Psoas muscle (tissue), 8 donors: ENCODE measurements at places on chromosomes 16 and 17. TPM values are rescaled to one million over a fixed set of nuclear protein-coding genes. Genes with fewer than 3 reads are reported as not detected.

GRCh38 chr16:8864480-8865110 is 4.2 kb downstream of the CARHSP1 start:
- no peak for DNase-seq
- no peaks in the 10 kb centered on the region for H3K36me3 ChIP-seq
- peak overlapping the region; percentile 16 for H3K4me3 ChIP-seq
- peaks cover 6% of the 10 kb centered on the region for H3K4me1 ChIP-seq

DNA sequence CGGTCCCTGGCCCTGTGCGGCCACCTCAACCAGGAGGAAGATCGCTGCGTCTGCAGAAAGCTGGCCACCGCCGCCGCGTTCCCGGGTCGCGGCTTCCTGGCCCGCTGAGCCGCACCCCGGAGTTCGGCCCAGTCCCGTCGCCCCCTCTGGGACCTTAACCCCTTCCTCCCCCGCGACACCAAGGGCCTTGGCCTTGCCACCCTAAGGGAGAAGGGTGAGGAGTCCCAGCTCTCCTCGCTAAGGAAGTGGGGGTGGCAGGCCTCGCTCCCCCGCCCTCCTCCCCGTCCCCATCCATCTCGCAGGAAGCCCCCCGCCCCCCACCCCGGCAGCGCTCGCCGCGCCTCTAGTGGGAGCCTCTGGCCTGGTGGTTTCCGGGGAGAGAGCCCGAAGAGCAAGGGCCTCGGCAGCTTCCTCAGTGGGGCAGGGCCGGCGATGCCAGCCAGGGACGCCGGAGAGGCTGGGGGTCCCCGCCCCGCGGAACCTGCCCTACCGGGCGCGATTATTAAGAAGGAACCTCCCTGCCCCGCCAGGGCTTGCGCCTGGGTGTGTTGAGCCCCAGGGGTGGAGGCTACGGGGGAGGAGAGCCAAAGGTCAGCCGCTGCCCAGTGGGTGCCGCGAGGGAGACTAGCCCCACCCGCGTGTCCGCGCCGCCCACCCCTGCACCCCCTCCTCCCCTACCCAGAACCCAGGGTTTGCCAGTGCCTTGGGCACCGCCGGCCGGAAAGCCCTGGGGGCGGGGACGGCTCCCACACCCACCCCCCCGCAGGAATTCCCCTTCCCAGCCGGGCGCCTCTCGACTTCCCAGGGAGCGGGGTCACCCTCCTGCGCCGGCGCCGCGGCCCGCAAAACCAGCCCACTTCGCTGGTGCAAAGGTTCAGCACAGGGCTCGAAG is 6.8 kb downstream of the CBX4 start:
- peaks cover 16% of the 10 kb centered on the region for H3K36me3 ChIP-seq
- H3K27me3 ChIP-seq: peaks cover 11% of the 10 kb centered on the region
- no peak overlapping the region for H3K27ac ChIP-seq
- peak overlapping the region; percentile 43 for H3K4me3 ChIP-seq

GRCh38 chr16:87254296-87254695 is 62.9 kb downstream of the C16orf95 start:
- H3K4me1 ChIP-seq: no peaks in the 10 kb centered on the region
- H3K36me3 ChIP-seq: no peaks in the 10 kb centered on the region
- no peaks in the 10 kb centered on the region for H3K27me3 ChIP-seq
- H3K27ac ChIP-seq: no peak overlapping the region
- H3K4me3 ChIP-seq: no peak overlapping the region

DNA sequence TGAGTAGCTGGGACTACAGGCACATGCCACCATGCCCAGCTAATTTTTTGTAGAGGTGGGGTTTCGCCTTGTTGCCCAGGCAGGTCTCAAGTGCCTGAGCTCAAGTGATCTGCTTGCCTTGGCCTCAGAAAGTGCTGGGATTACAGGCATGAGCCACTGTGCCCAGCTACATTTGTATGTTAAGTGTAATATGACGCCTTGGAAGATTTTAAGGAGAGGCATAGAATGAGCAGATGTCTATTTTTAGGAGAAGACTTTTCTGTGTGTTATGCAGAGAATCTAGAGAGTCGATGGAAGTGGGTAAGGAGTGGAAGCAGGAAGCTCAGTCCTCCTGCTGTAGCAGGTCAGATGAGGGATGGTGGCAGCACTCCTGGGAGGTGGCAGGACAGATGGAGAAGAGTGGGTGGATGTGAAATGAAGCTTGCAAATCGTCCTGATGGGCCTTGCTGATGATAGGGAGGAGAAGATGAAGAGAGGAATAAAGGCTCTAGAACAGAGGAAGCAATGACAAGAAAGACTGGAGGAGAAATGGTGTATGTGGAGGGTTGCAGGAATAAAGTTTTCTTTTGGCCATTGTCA is 125.3 kb downstream of the SHISA6 start:
- no peak for DNase-seq
- no peak overlapping the region for H3K27ac ChIP-seq
- no peak overlapping the region for H3K4me3 ChIP-seq
- no peaks in the 10 kb centered on the region for H3K36me3 ChIP-seq
- no peaks in the 10 kb centered on the region for H3K4me1 ChIP-seq

GRCh38 chr17:74202938-74203337 is 540 bp upstream of the RPL38 start:
- no peaks in the 10 kb centered on the region for H3K27me3 ChIP-seq
- no peak overlapping the region for H3K27ac ChIP-seq
- no peaks in the 10 kb centered on the region for H3K36me3 ChIP-seq
- peak overlapping the region; percentile 95 for H3K4me3 ChIP-seq
- no peak for DNase-seq
- H3K4me1 ChIP-seq: peaks cover 35% of the 10 kb centered on the region

DNA sequence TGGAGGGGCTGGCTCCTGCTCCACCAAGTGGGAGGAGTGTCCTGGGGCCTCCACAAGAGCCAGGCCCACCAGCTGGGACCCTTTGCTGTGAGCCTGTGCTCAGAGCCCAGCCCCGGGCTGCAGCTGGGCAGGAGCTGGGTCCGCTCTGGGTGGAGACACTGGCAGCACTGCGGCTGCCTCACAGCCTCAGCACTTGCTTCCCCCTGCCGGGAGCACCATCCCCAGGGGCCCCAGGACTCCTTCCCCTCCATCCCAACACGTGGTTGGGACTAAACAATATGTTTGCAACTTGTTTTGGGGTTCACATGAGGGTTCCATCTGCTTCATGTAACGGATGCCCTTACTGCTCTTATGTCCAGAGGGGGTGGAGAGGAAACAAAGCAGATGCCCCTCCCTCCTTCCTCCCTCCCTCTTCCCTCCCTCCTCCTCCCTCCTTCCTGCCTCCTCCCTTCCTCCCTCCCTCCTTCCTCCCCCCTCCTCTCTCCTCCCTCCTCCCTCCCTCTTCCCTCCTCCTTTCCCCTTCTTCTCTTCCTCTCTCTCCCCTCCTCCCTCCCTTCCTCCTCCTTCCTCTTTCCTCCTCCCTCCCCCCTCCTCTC is 16.3 kb upstream of the CBFA2T3 start:
- H3K36me3 ChIP-seq: no peaks in the 10 kb centered on the region
- H3K27ac ChIP-seq: no peak overlapping the region
- H3K4me1 ChIP-seq: no peaks in the 10 kb centered on the region
- DNase-seq: no peak
- no peak overlapping the region for H3K4me3 ChIP-seq

DNA sequence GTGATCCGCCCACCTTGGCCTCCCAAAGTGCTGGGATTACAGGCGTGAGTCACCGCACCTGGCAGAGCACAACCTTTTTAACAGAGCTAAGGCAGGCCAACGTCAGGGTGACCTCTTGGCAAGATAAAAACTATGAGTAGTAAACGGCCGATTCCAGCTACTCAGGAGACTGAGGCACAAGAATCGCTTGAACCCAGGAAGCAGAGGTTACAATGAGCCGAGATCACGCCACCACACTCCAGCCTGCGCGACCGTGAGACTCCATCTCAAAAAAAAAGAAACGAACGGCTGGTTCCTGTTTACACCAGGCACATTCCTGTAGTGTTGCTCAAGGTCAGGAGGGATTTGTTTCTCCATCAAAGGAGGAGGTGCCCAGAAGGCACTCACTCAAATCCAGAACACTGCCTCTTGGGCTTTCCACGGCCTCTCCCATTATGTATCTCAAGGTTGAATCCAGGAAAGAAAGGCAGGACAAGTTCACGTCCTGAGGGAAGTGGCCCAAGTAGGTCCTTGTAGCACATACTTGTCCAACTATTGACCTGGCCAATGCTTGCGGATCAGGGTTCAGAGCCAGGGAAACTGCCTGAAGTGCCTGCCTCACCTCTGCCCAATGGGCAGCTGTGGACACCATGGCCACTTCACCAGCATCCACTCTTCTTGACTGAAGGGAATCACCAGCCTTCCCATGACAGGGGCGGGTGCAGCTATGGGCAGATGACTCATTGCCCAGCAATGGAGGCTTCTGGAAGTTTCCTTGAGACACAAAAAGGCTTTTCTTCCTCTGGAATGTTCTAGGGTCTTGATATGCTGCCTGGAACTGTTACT is 13.5 kb downstream of the KNOP1 start:
- H3K36me3 ChIP-seq: no peaks in the 10 kb centered on the region
- H3K4me1 ChIP-seq: peaks cover 14% of the 10 kb centered on the region
- no peaks in the 10 kb centered on the region for H3K27me3 ChIP-seq
- DNase-seq: peak; percentile 64
- no peak overlapping the region for H3K4me3 ChIP-seq

GRCh38 chr16:84119368-84119767 is 2.6 kb upstream of the MBTPS1 start:
- H3K36me3 ChIP-seq: peaks cover 35% of the 10 kb centered on the region
- DNase-seq: no peak
- no peaks in the 10 kb centered on the region for H3K27me3 ChIP-seq

DNA sequence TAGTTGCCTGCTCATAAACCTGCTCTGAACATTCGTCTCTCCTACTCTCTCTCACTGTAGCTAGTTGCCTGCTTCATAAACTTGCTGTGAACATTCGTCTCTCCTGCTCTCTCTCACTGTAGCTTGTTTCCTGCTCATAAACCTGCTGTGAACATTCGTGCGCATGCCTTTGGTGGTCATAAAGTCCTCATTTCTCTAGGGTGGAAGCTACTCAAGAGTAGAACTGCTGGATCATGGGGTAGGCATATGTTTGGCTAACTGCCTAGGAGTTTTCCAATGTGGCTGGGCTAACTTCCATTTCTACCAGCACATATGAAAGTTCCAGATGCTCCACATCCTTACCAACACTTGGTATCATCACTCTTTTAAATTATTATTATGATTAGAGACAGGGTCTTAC is 174.6 kb upstream of the RPH3AL start:
- H3K4me1 ChIP-seq: no peaks in the 10 kb centered on the region
- H3K27ac ChIP-seq: no peak overlapping the region
- H3K27me3 ChIP-seq: no peaks in the 10 kb centered on the region
- peaks cover 17% of the 10 kb centered on the region for H3K36me3 ChIP-seq
- H3K4me3 ChIP-seq: no peak overlapping the region
- DNase-seq: no peak

DNA sequence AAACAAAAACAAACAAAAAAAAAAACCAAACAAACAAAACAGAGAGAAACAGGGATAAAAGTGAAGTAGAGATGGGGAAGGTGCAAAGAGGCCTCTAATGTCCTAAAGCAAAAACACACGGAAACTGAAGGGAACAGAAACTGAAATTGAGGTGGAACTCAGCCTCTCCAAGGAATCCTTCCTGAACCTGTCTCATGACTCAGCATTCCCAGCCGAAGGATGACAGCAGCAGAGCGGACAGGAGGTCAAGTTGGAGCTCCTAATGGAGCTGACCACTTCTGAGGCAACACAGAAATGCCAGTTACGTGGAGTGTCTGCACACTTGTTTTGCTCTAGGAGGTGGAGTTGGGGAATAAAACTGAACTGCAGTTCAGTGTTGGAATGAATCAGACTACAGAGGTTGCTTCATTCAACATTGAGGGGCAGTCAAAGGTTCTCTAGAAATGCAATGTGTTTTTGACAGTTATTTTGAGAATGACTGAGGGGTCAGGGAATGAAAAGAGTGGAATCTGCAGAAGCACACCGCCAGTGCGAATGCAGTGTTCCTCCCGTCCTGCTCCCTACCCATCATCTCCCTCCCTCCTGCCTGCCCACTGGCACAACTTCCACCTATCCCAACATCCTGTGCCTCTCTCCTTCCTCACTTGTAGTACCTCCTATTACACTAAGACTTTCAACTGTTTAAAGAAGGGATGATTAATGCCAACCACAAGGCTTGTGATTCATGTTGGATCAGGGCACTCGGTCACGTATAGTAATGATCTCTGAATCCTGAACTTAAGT is 6.3 kb downstream of the UBE2O start:
- H3K4me3 ChIP-seq: peak overlapping the region; percentile 33
- no peaks in the 10 kb centered on the region for H3K27me3 ChIP-seq
- peak overlapping the region; percentile 73 for H3K27ac ChIP-seq
- DNase-seq: no peak

- no peak overlapping the region for H3K27ac ChIP-seq
- H3K27me3 ChIP-seq: no peaks in the 10 kb centered on the region
- peaks cover 8% of the 10 kb centered on the region for H3K4me1 ChIP-seq
- peaks cover 12% of the 10 kb centered on the region for H3K36me3 ChIP-seq
- no peak overlapping the region for H3K4me3 ChIP-seq
These were observed 35.6 kb downstream of the NEUROD2 start for GRCh38 chr17:39572121-39572520.

DNA sequence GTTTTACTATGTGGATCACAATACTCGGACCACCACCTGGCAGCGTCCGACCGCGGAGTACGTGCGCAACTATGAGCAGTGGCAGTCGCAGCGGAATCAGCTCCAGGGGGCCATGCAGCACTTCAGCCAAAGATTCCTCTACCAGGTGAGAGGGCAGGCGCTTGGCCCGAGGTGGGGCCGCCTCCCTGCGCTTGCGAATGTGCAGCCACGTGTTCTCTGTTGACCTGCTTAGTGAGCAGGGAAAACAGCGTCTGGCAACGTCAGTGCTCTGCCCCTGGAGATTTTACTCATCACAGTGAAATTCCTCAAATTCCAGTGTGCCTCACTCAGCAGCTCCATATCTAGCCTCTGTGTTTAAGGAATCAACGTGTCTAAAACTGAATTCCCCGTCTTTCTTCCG is 33.4 kb upstream of the CLEC18A start:
- no peaks in the 10 kb centered on the region for H3K36me3 ChIP-seq
- no peaks in the 10 kb centered on the region for H3K27me3 ChIP-seq

- no peak overlapping the region for H3K27ac ChIP-seq
- H3K36me3 ChIP-seq: no peaks in the 10 kb centered on the region
- H3K4me3 ChIP-seq: no peak overlapping the region
- no peaks in the 10 kb centered on the region for H3K4me1 ChIP-seq
- no peak for DNase-seq
- no peaks in the 10 kb centered on the region for H3K27me3 ChIP-seq
These were observed 25.1 kb downstream of the TBX4 start for GRCh38 chr17:61477204-61477834.

DNA sequence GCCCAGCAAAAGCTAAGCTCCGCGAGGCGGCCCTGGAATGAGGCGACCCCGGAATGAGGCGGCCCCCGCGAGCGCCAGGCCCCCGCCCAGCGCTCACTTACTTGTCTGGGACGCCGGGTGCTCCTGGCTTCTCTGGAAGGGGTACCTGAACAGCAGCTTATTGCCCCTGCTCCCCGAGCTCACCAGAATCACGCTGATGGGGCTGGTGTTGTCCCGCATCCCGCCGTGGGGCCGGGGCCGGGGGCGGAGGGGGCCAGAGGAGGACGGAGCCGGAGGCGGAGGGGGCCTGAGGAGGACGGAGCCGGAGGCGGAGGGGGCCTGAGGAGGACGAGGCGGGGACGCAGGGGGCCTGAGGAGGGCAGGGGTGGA is 440 bp downstream of the NPRL3 start:
- no peaks in the 10 kb centered on the region for H3K27me3 ChIP-seq
- H3K4me1 ChIP-seq: peaks cover 12% of the 10 kb centered on the region
- peak; percentile 27 for DNase-seq
- H3K4me3 ChIP-seq: peak overlapping the region; percentile 75
- H3K36me3 ChIP-seq: no peaks in the 10 kb centered on the region

GRCh38 chr17:81553616-81554181 is 1.5 kb upstream of the FAAP100 start:
- peak overlapping the region; percentile 81 for H3K27ac ChIP-seq
- H3K36me3 ChIP-seq: peaks cover 2% of the 10 kb centered on the region
- no peaks in the 10 kb centered on the region for H3K27me3 ChIP-seq

Gene NTN3
- 0.14 TPM for total RNA-seq

Gene ZG16B
- total RNA-seq: not detected

Gene TVP23A
- not detected for total RNA-seq

Gene AANAT
- not detected for total RNA-seq

Gene FOXO3B
- total RNA-seq: 1.7 TPM

Gene TEX14
- total RNA-seq: 3.5 TPM
